ENCODE measurements at places on chromosomes 6 and 20.

DNA sequence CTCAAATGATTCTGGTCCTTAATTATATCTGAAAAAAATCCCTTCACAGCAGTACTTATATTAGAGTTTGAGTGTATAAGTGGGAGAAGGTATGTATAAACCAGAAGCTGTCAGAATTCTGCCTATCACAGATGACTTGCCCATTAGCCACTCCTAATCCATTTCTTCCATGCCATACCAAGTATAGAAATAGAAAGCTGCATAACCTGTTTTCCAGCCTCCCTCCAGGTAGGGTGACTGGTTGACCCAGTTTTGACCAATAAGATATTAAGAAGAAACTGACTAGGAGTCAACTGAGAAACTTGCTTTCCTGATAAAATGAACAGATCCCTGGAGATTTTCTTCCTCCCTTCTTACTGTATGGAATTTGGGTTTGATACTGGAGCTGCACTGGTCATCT, 112.2 kb upstream of the GRIK2 start:
- DNase-seq = no peak

- DNase-seq = no peak
Measured at GRCh38 chr20:34850969-34851368, 21.7 kb downstream of the GGT7 start.

DNA sequence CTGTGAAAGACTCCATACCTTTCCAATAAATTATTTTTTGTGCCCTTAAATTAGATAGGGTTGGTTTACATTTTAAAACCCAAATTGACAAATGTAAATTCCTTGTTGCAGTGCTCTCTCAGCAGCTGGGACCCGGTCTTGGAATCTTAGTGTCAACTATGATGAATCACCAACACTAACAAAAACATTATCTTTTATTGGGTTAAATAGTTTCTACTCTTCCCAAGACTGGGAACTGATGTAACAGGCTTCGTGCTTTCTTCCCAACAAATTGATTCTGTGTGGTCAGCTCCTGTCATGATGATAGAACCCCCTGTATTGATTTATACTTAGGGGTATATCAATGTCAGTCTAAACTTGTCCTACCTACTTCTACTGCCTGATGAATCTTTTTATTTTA, 23.2 kb upstream of the AHI1 start:
- no peak for DNase-seq

DNA sequence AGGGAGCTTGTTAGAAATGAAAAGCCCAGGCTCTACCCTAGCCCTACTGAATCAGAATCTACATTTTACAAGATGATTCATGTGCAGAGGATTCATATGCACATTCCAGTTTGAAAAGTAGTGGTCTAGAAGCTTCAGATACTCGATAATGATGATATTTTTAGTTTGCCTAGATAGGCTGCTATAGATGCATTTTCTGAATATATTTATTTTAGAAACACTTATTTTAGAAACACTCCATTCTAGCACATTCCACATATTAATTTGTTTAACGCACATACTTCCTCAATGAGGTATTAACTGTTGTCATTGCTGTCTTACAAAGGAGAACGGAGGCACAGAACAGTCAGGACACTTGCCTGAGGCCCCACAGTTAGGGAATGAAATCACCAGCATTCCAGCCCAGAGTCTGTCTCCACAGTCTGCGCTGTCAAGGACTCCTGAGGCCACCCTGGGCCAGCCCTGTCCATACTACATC, 64.4 kb downstream of the SNAP25 start:
- DNase-seq = no peak

- no peak for DNase-seq
Measured at GRCh38 chr6:135939208-135939591, 87.7 kb downstream of the PDE7B start.

DNA sequence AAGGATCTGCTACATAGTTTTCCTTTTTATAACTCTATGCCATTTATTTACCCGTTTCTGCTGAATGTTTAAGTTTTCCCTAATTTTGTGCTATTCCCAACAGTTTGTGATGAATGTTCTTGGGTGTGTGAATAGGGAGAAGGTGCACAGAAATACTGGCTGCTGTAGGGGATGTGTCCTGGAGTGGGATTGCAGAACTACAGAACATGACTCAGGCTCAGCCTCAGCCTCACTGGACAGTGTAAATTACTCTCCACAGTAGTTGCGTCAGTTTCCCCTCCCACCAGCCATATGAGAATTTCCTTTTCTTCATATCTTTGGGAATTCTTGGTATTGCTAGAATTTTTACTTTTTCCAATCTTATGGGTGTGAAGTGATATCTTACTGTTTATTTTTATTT, 57.0 kb downstream of the SLX4IP start:
- no peak for DNase-seq

GRCh38 chr20:9161311-9161710, 92.4 kb downstream of the PLCB4 start:
- no peak for DNase-seq

DNA sequence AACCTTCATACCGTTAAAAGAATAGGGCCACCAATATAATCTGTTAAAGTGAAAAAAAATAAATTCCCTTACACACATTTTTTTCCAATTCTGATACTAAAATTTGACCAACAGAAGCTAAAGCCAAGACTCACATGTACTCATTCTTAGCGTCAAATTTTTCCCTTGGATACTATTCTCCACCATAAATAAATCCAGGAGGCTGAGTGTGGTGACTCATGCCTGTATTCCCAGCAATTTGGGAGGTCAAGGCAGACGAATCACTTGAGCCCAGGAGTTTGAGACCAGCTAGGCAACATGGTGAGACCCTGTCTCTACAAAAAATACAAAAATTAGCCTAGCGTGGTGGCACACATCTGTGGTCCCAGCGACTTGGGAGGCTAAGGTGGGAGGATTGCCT, 43.9 kb downstream of the SCML4 start:
- no peak for DNase-seq

DNA sequence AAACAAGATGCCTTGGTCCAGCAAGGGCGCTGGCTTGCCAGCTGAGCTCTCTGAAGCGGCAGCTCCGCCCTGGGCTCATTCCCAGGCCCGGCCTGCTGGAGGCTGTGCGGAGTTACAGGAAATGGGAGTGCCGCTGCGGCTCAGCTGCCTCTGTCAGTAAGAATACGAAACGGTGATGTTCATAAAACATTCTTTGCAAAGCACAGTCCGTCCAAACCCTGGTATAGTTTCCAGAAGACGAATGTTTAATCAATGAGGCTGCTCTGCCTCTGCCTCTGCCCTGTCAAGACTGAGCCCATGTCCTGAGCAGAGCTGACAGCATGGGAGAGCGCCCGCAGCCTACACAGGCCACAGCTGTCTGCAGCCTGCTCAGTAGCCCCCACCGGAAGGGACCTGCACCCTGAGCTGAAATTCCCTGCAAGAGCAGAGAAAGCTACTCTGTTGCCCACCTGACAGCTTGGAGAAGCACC, 153.3 kb upstream of the SNX9 start:
- DNase-seq = no peak

DNA sequence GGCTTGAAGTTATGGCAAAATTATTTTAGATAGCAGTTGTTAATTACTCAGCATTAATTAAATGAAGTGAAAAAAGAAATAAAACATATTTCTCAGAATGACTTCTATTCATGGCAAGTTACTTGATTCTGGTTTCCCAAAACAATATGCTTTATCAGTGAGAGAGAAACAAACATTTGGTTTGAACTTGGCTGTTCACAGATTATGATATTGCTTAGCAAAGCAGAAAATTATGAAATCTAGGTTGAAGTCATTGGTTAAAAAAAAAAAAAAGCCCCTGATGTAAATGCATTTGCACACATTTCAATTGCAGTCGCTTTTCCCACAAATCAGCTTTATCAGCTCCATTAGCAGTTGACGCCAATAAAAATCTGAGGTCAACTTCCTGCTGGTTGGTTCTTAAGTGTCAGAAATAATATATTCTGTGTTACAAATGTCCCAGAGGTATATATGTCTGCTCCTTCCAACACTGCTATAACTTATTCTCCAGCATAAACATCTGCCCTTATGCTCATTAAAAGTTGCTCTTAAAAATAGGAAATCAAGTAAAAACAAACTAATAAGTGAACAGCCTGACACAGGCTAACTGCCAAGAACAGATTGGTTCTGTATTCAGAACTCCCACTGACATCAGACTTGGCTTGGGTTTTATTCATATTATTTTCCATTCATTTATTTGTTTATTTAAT, 275.4 kb downstream of the PHF3 start:
- DNase-seq = no peak

DNA sequence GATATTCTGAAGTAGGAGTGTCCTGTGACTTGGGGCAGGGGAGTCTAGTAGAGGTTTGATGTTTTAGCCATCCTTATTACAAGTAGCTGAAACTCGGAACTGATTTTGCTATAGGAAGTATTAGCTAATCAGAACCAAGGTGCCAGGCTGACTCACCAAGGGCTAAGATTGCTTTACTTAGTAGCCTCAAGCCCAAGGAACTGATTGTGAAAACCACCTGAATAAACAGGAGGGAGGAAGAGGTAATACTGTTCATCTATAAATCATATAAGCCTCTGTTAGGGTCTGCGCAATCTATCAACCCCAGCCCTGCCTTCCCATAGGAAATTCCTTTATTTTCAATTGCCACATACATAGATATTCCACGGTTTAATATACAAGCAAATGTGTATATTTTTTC, 54.4 kb downstream of the GNAS start:
- no peak for DNase-seq

DNA sequence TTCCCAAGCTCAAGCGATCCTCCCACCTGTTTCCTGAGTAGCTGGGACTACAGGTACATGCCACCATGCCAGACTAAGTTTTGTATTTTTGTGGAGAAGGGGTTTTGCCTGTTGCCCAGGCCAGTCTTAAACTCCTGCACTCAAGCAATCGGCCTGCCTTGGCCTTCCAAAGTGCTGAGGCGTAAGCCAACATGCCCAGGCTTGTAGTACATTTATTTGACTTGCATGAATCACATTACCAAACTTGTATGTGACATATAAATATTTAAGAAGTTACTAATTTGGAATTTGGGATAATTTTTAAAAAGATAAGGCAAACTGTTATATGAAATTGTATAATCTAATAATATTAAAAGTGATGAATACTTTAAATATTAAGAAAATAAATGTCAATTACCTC, 157.6 kb downstream of the MCHR2 start:
- no peak for DNase-seq

GRCh38 chr6:52983159-52983848, 11.8 kb downstream of the GSTA4 start:
- DNase-seq = no peak

- DNase-seq = no peak
Measured at GRCh38 chr6:35354361-35355135, 12.2 kb downstream of the PPARD start.

GRCh38 chr6:151254451-151255081, 14.8 kb downstream of the AKAP12 start:
- no peak for DNase-seq

GRCh38 chr6:119891644-119892043, 542.1 kb upstream of the MAN1A1 start:
- no peak for DNase-seq

DNA sequence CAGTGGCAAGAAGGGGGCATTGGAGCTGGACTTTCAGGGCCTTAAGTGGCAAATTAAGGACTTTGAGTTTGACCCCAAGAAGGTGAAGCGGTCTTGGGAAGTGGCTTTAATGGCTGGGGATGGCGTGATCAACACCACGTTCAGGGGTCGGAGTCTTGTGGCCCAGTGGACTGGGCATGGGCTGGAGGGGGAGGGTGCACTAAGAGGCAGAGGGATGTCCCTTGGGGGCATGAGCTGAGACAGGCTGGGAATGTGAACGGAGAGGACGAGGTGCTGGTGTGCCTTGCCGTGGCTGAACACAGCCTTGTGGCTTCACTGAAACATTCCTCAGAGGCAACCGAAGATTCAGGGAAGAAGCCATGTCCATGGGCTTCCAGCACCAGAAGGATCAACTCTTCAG, 227.0 kb downstream of the SYNDIG1 start:
- no peak for DNase-seq
